ENCODE measurements at places on chromosomes 2 and 18.

DNA sequence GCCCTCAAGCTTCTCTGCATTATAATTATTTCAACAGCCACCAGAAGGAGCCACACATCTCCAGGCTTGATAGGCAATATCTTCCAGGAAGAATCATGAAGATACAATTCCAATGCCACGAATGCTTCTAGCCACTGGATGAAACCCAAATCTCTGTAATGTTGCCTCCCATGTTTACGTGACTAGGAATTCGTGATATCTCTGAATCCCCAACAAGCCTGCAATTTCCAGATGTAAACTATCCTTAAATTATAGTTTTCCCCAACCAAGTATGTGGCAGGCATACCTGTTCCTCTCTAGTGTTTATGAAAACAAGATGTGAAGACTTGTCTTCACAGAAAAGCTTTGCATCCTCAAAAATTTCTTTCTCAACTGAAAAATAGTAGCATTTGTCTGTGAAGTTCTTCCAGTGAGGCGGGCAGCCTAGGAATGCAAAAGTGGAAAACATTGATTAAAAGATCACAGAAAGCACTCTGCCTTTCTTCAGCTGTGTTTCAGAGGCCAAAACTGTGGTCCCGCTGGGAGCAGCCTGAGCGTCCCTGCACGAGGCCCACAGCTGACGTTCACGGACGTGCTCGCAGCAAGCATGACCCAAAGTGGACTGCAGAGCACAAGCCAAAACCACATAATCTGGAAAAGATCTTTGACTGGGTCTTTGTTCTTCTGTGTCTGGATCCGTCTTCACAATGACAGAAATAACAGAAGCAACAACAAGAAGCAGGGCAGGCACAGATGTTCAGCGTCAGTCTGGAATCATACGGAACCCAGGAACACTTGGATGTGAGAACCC lies 65.1 kb upstream of the THOC1 start:
- no peaks in the 10 kb centered on the region for H3K4me1 ChIP-seq
- H3K27ac ChIP-seq, result no peak overlapping the region
- H3K4me3 ChIP-seq, result no peak overlapping the region
- DNase-seq, result no peak
- peaks cover 3% of the 10 kb centered on the region for H3K27me3 ChIP-seq

GRCh38 chr2:41710944-41711343 lies 336.9 kb upstream of the PKDCC start:
- peaks cover 4% of the 10 kb centered on the region for H3K4me1 ChIP-seq
- H3K4me3 ChIP-seq, result no peak overlapping the region
- no peak overlapping the region for H3K27ac ChIP-seq
- H3K36me3 ChIP-seq, result no peaks in the 10 kb centered on the region
- no peaks in the 10 kb centered on the region for H3K27me3 ChIP-seq

GRCh38 chr2:76323381-76323780 lies 612.7 kb upstream of the GCFC2 start:
- H3K36me3 ChIP-seq, result no peaks in the 10 kb centered on the region
- H3K27ac ChIP-seq, result no peak overlapping the region
- H3K4me1 ChIP-seq, result no peaks in the 10 kb centered on the region

DNA sequence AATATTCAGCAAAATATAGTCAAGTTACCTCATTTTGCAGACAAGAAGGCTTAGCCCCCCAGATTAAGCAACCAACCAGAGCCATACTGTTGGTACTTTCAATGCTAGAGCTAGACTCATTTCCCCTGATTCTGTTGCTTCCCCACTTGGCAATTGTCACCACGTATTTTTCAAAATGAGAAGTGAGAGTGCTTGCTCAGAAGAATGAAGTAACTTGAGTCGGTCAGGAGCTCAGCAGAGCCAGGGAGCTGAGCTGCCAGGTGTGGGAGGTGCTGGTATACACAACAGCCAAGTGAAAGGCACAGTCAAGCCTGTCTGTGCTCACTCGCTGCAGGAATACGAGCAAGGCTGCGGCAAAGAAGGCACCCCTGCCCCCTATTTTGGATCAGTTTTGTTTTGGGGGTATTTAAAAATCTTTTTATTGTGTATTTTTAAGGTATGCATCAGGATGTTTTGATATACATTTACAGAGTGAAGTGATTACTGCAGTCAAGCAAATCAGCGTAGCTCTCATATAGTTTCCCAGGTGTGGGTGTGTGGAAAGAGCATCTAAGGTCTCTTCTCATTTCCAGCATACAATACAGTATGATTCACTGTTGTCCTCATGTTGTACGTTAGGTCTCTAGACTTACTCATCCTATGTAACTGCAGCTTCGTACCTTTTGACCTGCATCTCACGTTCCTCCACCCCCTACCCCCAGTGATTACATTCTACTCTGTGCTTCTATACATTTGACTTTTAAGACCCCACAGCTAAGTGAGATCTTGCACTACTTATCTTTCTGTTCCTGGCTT lies 62.4 kb downstream of the MRPS9 start:
- H3K27me3 ChIP-seq, result no peaks in the 10 kb centered on the region
- no peaks in the 10 kb centered on the region for H3K4me1 ChIP-seq
- H3K4me3 ChIP-seq, result no peak overlapping the region
- DNase-seq, result peak; percentile 32
- H3K36me3 ChIP-seq, result peaks cover 10% of the 10 kb centered on the region

GRCh38 chr2:9814129-9814868 lies 29.0 kb upstream of the TAF1B start:
- H3K4me3 ChIP-seq, result no peak overlapping the region
- no peaks in the 10 kb centered on the region for H3K36me3 ChIP-seq
- no peak for DNase-seq
- peaks cover 10% of the 10 kb centered on the region for H3K4me1 ChIP-seq
